ENCODE measurements at places on chromosomes 7 and 10.
A peak's percentile ranks its signal among the peaks of the same experiment; 100 is the strongest.

GRCh38 chr10:118840071-118840775 is 85.5 kb upstream of the CACUL1 start:
- no peak for DNase-seq

DNA sequence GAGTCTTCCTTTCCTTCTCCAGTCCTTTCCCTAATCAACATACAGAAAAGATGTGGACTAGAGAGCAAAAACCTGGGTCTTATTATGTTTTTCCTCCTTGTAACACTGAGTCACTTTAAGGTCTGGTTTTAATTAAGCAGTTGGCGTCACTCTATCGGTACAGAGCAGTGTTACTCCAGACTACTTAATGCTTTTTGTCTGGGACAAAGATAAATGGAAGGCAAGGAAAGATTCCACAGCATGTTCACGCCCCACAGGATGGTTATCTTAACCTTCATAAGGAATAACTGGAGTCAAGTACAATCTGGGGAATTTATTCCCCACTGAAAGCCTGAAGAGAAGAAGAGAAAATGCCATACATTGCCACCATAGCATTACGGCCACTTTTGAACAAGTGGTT is 145.7 kb downstream of the ELAPOR2 start:
- DNase-seq: no peak

DNA sequence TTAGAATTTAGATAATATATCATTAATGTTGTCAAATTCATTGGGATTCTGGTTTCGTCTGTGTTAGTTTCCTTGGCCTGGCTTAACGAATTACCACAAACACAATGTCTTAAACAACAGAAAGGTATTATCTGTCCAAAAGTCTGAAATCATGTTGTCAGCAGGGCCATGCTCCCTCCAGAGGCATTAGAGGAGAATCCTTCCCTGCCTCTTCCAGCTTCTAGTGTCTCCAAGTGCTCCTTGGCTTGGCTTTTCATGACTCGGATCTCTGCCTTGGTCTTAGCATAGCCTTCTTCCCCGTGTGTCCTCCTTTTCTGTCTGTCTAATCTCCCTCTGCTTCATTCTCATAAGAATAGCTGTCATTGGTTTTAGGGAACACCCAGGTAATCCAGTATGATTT is 482.5 kb downstream of the SEMA3D start:
- DNase-seq: no peak

- no peak for DNase-seq
These were observed 165.4 kb downstream of the ADAM12 start for GRCh38 chr10:126222736-126223511.

- DNase-seq: peak; percentile 44
These were observed 707.5 kb upstream of the FZD8 start for GRCh38 chr10:36349445-36350078.

- peak; percentile 63 for DNase-seq
These were observed 67.7 kb downstream of the GPAM start for GRCh38 chr10:112115781-112116385.

- no peak for DNase-seq
These were observed 41.1 kb upstream of the CNPY1 start for GRCh38 chr7:155587486-155587885.

GRCh38 chr7:51366930-51367613 is 50.5 kb upstream of the COBL start:
- DNase-seq: peak; percentile 72

DNA sequence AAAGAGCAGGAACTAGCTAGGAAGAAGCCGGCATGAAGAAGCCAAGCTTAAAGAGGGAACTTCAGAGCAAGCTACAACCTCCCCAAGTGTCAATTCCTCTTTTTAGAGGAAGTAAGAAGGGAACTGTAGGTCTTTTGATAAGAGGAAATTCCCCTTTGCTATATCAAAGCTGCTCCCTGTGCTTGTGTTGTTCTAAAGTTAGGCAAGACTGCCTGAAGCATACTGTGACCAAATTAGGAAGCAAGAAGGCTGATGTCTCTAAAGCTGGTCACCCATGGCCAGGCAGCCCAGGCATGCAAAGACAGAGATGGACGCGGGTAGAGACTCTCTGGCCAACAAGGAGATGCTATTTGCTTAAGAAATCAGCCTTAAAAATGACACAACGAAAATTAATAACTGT is 87.9 kb downstream of the RNF216 start:
- DNase-seq: no peak

- no peak for DNase-seq
These were observed 93.0 kb upstream of the SORCS3 start for GRCh38 chr10:104548090-104548489.

GRCh38 chr7:45569290-45569685 is 4.9 kb upstream of the ADCY1 start:
- no peak for DNase-seq

- DNase-seq: peak; percentile 8
These were observed 5.6 kb downstream of the MGAM start for GRCh38 chr7:142001163-142001874.

Measured in BE2C (cell line).